ENCODE measurements at places on chromosomes 13 and 19.

GRCh38 chr19:7113233-7113632, 43.7 kb downstream of the ZNF557 start:
- no peak for DNase-seq

DNA sequence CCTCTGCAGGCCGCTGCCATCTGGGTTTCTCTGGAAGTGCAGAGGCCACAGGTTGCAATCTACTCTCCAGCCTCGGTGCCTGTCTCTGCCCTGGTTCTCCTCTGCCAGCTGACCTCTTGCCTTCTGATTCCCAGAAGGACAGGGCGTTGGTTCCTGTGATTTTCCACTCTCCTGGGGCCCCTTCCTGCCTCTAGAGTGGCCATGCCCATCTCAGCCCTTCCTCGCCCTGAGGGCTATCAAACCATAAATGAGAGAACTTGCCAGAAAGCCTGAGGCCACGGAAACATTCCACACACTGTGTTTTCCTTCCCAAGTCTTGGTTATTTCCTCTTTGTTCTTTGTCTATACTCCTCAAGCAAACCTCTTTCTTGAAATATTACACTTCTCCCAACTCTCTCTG, 146.2 kb downstream of the SHISA2 start:
- no peak for DNase-seq

GRCh38 chr19:5824751-5825150, 14.8 kb downstream of the FUT6 start:
- DNase-seq, result no peak

GRCh38 chr19:1854542-1855039, 6.3 kb upstream of the REXO1 start:
- no peak for DNase-seq

DNA sequence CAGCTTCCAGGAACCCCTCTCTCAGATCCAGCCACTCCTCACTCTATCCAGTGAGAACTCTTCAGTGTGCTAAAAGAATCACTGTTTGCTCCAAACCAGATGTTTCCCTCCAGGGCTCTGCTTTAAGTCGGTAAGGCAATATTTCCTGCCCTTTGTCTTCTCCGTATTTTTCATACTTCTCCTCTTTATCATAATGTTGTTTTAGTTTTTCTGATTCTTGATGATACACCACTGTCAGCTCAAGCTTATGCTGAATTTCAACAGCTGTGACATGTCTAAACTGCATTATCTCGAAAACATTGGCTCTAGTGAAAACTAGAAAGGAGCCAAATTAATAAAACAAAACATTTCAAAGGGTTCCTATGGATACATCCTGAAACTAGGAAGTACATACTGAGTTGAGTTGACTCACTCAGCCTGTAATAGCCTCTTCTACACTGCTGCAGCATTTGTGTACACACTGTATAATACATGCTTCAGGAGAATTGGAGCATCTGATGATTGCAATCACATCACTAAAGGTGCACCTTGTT, 39.8 kb downstream of the GPR180 start:
- no peak for DNase-seq

- no peak for DNase-seq
Measured at GRCh38 chr13:71524613-71525304, 342.2 kb downstream of the DACH1 start.

DNA sequence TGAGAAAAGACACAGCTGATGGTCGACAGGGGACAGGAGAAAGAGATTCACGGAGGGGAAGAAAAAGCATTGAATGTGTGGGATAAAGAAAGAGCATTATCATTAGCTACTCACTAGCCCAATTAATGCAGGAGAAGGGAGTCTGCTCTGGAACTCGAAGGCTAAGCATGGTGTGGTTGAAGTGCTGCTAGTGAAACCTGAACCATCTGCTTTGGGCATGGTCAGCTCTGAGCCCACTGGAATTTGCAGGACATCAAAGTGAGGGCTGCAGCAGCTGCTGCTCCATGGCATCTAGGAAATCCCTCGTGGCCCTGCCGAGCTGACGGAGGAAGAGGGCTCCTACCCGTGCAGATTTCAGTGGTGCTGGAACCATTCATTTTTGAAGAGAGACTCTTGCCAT, 320.3 kb downstream of the ATP8A2 start:
- no peak for DNase-seq

- DNase-seq, result no peak
Measured at GRCh38 chr13:51806566-51806965, 2.6 kb upstream of the DHRS12 start.

Data from stimulated activated effector memory CD8-positive, alpha-beta T cell treated with anti-CD3 and anti-CD28 coated beads, Interleukin-12 subunit alpha, Interleukin-12 subunit beta, amount 100 ng/mL, for 72 hours (primary cell).